ENCODE measurements at places on chromosomes 12 and 14.

- DNase-seq, result no peak
Observed at GRCh38 chr12:127648321-127648720, 618.6 kb upstream of the TMEM132C start.

- DNase-seq, result no peak
Observed at GRCh38 chr12:92036061-92036620, 109.5 kb downstream of the BTG1 start.

- DNase-seq, result peak; percentile 39
Observed at GRCh38 chr12:121858662-121859572, at the start of gene HPD. Gene HPD, minus strand, starts transcription at chr12:121858859. Its CDS starts 36 bp downstream, at chr12:121858823.

DNA sequence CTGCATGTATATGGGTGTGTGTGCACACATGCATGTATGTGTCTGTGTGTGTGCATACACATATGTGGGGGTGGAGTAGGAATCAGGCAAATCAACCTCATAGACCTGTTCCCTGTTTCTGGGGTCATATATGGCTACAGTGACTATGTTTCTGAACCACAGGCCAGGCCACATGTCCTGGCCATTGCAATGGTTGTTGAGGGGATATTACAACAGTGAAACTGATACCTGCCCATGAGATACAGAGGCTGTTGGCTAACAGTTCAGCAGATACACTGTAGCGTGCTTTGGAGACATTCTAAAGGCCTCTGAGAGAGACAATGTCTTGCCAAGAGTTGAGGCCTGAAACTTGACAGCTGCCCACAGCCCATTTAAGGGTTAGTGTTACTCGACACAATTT lies 47.3 kb upstream of the FOS start:
- DNase-seq, result no peak

GRCh38 chr14:93745603-93746273 lies 42.5 kb downstream of the PRIMA1 start:
- no peak for DNase-seq

Data from RKO (cell line).